ENCODE measurements at places on chromosomes 7 and 10.
A peak's percentile ranks its signal among the peaks of the same experiment; 100 is the strongest.

DNA sequence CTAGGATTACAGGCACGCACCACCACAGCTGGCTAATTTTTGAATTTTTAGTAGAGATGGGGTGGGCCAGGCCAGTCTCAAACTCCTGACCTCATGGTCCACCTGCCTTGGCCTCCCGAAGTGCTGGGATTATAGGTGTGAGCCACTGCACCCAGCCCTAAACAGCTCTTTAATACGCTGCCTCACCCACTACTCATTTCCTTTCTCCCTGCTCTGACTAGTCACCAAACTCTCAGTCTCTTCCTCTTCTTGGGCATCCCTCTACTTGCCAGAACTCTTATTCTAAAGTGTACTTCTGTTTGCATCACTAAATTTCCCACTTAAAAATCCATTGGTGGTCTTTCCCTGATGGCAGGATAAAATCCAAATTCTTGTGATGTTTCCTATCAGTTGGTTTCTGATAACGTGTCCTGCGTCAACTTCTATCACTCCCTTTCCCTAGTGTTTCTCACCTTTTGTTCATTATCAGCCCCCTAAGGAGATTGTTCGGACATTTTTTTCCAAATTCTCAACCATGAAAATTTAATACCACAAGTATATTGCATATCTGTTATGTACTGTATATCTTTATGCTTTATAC is 124.7 kb downstream of the CUBN start:
- no peak for DNase-seq

DNA sequence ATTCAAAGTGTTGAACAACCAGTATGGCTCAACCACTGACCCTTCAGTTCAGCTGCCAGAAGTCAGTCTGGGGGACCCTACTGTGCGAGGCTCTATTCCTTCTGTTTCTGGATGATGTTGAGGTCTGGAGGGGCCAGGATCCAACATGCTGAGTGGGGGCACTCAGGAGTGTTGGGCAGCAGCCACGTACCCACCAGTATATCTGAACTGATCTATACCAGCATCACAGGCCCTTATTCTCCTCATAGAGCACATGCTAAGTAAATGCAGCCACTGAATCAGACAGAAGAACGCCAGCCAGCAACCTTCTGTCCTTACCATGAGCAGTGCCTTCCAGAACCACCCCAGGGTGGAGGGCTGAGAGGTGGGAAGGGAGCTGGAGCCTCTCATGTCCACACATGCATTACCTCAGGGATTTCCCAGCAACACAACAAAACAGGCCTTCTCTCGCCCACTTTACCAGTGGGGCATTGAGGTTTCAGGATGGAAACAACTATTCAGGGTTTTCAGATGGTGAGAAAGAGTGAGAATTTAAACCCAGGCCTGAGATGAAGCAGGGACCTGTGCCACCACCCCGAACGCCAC is 6.8 kb upstream of the MSMB start:
- no peak for DNase-seq

DNA sequence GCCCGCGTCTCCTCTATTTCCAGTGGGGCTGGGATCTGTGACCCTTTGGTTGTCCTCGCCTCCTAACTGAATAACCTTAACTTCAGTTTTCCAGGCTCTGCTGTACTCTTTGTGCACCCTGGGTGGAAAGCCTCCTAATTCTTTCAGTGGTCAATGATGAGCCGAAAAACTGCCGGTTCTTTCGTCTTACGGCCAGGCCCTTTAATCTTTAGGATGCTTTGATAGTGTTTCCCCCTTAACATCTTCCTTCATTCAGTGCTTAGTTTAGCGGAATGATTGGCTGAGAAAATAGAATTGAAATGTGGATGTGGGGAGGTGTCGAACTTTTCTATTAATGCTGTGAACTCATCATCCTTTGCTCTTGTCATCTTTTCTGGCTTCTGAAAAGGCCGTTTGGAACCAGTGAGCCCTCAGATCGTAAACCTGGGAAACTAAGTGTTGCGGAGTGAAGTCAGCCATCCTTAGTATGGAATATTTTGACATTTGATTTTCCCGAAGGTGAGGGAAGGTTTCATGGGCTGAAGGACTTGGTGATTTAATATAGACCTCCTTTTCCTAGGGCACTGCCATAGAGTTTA is 847 bp downstream of the GARS1 start:
- DNase-seq, result no peak

DNA sequence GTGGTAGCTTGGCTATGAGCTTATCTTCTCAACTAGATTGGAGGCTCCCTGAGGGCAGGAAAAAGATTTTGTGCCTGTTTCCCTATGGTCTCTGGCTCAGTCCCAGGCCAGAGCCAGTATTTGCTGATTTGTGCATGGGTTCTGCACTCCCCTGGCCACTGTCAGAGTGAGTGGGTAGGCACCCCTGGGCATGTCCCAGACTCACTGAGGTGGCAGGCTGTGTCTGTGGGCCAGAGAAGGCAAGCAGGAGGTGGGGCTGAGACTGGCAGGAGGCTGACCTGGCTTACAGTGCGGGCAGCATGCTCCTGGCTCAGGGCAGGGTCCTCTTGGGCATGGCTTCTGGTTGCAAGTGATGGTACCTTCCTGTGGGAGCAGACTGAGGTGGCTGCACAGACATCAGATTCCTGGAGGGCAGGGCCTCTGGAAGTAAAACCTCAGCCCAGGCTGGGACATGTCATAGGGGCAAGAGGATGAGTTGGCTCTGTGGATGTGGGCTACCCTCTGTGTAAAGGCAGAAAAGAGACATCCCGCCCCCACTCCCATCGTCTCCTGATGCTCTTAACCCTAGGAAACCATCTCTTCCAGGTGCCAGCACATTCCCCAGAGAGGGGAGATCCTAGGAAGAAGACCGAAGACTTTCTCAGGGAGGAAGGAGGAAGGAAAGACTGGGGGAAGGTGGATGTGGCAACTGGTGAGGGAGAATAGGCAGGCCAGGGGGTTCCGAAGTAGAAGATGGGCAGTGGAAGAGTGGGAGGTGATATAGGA is 4.3 kb downstream of the KCP start:
- no peak for DNase-seq

- DNase-seq, result no peak
These were observed 84.2 kb upstream of the FRMD4A start for GRCh38 chr10:14414901-14415300.

GRCh38 chr7:30206491-30206890 is 71.7 kb downstream of the MTURN start:
- no peak for DNase-seq

GRCh38 chr7:11328309-11328708 is 354.6 kb downstream of the PHF14 start:
- no peak for DNase-seq

DNA sequence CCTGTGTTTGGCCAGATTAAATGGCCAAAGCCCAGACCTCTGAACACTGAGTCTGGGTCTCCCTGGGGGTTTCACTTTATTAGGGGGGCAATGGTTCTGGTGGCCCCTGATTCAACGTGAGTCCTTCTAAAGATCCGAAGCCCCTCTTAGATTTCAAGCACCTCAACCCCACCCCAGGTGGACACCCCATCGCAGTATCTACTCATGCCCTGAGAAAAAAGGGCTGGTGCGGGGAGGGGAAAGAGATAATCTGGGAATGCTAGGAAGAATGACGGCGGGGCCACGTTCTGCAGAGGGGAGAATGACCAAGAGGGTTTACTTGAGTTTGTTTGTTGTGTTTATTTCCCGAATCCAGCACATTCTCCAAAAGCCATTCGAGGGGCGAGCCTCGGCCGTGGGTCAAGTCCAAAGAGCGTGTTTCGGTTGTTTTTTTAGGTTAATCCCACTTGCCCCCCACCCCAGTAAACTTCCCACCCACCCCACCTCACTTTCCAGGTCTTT is 832 bp downstream of the PDLIM1 start:
- DNase-seq, result no peak

- no peak for DNase-seq
These were observed 553.3 kb downstream of the INHBA start for GRCh38 chr7:41149576-41149975.

- no peak for DNase-seq
These were observed 97.8 kb downstream of the AUTS2 start for GRCh38 chr7:69696054-69696591.

DNA sequence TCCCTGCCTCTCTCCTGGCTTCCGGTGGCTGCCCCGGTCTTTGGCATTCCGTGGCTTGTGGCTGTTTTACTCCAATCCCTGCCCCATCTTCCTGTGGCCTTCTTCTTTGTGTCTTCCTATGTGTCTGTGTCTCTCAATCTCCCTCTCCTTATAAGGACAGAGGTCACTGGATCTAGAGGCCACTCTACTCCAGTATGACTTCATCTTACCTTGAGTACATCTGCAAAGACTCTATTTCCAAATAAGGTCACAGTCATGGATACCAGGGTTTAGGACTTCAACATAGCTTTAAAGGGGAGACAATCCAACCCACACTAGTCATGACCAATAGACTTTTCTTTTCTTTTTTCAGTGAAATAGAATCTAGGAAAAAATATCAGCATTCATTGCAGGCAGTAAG is 153.3 kb upstream of the INSYN2A start:
- no peak for DNase-seq

DNA sequence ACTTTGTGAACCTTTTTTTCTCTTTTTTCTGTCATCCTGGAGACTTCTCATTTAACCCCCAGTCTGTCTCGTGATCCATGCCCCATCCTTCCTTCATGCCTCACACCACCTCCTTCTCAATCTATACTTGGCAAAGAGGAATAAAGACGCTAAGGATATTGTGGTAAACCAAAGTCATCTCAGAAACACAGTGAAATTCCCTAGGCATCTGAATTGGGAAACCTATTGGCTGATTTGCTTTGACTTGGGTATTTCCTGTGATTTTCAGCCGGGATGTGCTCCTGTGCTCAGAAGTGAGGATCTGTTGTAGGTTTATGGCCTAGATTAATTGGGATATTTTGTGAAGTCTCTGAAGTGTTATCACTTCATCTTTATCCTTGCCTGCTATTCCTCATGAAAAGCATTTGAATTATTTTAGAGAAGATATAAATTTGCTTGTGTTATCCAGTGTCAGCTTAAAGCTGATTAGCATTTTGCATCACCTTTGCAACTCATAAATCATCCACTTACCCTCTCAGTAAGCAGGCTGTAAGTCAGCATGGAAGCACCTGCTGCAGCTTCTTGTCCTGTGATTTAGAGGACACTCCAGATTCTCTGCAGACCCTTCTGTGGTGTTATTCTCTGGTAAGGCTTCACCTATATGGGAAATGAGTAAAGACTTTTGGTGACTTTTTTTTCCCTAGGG is 138.0 kb downstream of the AUTS2 start:
- DNase-seq, result no peak

- DNase-seq, result no peak
These were observed 85.5 kb upstream of the ZNF800 start for GRCh38 chr7:127478024-127478355.

DNA sequence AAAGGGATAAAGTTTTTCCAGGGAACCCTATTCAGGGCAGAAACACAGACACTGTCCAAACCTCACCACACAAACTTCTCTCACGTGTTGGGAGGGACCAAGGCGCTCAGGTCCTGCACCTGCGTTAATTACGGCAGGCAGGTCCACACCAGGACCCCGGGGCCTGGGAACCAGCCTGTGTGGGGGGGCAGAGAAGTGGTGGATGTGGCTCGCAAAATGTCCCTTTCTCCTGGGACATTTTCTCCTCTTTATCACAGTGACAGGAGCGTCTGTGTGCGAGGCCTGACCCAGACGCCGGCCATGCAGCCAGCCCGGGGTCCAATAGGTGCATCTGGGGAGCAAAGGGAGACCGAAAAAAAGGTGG is 73.4 kb upstream of the ZNF722 start:
- peak; percentile 2 for DNase-seq

DNA sequence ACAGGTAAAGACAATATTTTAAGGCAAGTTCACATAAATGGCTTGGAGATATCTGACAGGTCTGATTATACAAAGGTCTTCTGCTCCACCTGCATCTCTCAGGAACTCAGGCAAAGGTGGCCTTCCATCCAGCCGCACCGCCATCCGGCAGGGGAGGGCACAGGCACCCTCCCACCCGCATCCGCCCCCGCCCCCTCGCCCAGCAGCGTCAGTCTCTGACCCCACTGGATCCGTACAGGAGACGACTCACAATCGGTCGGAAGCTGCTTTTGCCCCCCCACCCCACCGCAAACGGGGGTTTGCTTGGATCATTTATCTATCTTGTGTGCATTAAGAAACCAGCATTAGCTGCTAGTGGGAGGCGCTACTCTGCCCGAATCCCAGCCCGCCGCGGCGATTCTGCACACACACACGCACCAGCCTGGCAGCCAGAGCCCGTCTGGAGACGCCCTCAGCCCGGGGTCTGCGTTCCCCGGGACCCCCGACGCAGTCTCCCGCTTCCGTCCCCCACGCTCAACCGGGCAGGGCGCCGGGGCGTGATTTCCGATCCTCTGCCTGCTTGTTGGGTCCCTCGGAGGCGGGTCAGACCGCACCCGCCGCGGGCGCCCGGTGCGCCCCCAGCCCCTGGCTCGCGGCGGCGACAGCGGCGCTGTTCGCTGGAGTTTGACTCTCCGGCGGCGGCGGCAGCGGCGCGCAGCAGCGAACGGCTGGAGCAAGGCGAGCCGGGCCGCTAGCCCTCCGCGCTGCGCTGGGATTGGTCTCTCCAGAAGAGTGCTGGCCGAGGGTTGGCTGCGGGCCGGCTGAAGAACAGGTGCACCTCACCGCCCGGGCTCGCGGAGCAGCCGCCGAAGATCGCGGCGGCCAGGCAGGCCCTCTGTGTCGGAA is 820 bp upstream of the NRG3 start:
- no peak for DNase-seq

- peak; percentile 20 for DNase-seq
These were observed 119.8 kb downstream of the NKX6-2 start for GRCh38 chr10:132665946-132666704.

DNA sequence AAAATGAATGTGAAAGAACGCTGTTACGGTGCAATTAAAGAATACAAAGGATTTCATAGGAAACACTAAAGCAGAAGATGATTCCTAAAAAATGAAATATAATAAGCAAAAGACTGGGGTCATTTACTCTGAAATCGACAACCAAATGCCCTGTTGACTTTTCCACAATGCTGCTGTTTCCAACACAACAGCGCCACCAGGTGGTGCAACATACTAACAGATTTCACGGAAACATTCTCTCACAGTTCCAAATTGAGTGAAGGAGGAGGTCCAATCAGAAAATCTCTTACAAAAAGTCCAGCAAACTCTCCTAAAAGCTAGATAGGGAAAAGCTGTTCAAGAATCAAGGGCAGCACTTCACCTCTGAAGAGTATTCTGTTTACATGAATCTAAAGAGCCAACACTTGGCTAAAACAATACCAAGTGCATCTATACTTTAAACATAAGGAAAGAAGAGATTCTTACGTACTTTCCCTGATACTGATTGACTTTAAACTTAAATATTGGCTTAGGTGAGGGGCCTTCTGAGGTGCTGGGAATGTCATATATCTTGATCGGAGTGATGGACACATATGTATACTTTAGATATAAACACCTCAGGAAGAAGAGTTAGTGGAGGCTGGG is 55.9 kb downstream of the UPF2 start:
- peak; percentile 71 for DNase-seq

Measured in activated naive CD4-positive, alpha-beta T cell treated with Interleukin-2 at 50 U/mL for 16 hours (primary cell).